Activated naive CD4-positive, alpha-beta T cell treated with anti-CD3 and anti-CD28 coated beads, Interleukin-2, amount 50 U/mL, for 16 hours (primary cell): ENCODE measurements at places on chromosomes 3 and 15.

DNA sequence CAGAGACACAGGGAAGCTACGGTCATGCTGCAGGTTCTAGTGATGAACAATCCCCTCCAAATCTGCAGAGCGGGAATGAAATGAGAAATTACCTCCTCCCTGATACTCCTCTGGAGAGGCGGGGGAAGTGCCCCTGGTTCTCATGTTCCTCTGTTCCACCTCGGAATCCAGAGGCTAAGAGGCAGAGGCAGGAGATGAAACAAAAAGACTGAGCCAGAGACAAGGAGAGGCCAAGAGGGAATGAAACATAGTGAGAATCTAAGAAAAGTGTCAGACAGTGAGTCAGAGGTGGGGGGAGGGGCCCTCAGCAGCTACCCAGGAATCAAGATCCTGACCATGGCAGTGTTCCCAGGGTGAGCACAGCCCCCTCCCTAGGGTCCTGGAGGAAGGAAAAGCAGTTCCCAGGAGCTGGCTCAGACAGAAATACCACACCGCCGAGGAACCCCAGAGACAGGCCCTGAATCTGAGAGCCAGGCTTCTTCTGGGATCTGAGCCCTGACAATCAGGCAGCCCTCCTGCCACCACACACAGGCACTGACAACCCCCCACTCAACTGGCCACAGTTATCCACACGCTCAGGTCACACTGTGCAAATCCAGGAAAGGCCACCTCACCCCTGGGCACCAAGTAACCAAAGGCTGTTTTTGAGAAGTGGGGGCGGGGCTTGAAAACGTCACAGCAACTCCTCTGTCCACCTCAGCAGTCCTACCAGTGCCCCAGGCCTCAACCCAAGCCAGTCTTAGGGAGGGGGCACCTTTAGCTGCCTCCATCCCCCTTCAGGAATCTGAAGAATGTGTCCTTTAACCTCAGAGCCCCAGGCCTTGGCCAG lies 2.4 kb downstream of the CSRNP1 start:
- peak; percentile 72 for DNase-seq

GRCh38 chr3:144743225-144743668 lies 771.6 kb downstream of the DIPK2A start:
- DNase-seq, result no peak

GRCh38 chr15:51094606-51095569 lies at the start of gene TNFAIP8L3:
TNFAIP8L3 (minus strand) TSS chr15:51094906; CDS start chr15:51094595, 311 bp downstream.
- no peak for DNase-seq

- no peak for DNase-seq
Observed at GRCh38 chr3:101170806-101171558, 149.4 kb downstream of the IMPG2 start.

DNA sequence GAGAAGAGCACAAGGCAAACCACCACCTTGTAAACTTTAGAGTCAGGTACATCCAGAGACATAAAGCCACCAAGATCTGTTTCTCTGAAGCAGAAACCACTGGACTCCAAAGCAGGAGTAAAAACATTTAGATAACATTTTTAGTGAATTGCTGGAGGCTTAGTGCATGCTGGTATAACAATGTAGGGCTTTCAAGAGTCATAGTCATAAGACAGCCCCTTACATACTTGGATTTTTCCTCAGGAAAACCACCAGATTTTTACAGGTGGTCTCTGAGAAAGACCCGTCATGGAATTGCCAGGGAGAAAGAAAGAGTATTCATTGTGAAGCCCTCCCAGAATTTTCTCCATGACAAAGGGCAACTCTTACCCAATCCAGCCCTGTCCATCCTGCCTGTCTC lies 434.5 kb upstream of the NAALADL2 start:
- no peak for DNase-seq

GRCh38 chr15:88194162-88194561 lies 62.4 kb downstream of the NTRK3 start:
- DNase-seq, result no peak

DNA sequence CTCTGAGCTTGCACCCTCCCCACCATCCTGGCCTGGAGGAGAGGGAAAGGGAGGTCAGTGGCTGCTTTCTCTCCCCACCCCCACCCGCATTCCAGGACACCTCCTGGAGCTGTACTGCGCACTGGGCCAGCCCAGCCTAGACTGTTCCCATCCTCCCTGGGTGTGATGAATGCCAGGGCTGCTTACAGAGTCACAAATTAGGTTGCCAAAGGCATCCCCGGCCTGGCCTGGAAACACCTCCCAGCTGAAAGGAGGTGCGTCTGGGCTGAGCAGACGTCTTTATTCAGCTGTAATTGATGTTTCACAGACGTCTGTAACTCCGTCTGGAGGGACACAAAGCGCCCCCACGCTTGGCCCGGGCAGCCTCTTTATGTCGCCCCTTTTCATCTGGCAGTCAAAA lies 47.6 kb downstream of the RHCG start:
- DNase-seq, result no peak

DNA sequence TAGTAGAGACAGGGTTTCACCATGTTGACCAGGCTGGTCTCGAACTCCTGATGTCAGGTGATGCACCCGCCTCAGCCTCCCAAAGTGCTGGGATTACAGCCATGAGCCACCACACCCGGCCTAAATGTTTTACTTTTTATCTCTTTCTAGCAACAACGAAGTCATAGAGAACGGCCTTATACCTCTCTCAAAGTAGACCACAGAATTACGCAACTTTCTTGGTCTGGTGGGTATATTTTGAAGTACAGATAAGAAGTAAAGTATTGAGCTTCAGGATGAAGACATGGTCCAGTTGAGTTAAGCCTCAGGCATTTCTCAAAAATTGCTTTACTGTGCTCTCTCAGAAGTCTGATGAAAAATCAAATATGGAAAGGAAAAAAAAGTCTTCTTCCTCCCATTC lies 30.6 kb downstream of the FAM240A start:
- no peak for DNase-seq

DNA sequence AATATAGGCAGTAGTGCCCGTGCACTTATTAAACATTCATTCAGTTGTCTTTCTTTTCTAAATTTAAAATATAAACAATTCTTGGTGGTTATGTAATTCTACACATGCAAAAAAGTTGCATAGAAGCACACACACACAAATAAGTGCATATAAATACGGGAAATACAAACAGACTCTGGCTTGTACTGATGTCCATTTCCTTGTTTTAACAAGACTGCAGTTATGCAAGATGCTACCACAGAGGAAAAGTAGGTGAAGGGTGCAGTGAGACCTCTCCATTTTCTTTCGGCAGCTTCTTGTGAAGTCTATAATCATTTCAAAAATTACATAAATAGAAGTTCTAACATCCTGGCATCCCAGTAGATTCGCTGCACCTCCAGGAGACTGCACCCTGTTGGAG lies 130.6 kb upstream of the BCL6 start:
- DNase-seq, result no peak

DNA sequence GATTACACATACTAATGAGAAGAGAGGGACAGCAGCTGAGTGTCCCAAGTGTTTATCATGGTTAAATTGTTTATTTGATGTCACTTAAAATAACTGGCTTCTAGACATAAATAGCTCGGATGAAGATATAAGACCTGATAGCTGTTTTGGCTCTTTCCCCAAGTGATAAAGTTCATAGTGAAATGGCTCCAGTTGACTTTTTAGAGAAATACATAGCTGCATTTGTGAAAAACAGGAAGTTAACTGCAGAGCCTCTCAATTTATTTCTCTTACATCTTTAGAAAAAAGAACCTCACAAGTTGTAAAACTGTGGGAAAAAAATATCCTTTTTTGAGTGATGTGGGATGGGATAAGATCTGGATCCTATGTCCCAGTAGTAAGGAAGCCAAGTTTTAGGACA lies 332.9 kb upstream of the RASGRP1 start:
- DNase-seq, result no peak

DNA sequence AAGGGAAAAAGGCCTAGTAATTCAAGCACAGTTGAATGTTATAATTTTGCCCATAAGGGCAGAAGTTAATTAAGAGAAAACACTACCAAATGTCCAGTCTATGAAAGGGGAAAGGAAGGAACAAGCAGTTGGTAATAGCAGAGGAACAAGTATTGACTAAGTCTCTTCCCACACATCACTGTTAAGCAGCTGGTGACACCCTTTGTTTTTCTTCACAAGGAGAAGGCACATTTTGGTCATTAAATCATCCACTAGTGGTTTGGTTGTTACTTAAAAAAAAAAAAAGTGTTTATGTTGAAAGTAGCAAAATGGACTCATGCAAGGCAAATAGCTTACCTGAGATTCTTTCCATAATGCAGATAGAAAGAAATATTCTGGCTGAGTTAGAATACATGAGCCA lies 321.4 kb upstream of the NECTIN3 start:
- no peak for DNase-seq

DNA sequence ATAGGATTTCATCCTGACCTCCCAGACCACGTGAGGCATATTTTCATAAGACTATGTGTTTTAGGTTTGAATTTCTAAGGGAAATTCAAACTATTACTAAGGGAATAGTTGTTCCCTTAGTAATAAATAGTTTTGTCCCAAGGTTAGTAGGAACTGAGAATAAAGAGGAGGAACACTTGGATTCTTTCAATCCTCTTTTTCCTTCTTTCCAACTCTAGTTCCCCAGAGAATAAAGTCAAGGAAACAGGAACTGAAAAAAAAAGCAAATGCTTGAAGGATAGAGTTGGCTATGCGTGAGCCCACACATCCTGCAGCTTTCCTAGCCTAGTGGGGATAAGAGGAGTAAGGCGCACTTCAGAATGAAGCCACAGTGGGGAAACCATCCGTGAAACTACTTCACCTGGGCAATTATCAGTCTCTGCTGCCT lies 312.1 kb upstream of the TGFBR2 start:
- no peak for DNase-seq

DNA sequence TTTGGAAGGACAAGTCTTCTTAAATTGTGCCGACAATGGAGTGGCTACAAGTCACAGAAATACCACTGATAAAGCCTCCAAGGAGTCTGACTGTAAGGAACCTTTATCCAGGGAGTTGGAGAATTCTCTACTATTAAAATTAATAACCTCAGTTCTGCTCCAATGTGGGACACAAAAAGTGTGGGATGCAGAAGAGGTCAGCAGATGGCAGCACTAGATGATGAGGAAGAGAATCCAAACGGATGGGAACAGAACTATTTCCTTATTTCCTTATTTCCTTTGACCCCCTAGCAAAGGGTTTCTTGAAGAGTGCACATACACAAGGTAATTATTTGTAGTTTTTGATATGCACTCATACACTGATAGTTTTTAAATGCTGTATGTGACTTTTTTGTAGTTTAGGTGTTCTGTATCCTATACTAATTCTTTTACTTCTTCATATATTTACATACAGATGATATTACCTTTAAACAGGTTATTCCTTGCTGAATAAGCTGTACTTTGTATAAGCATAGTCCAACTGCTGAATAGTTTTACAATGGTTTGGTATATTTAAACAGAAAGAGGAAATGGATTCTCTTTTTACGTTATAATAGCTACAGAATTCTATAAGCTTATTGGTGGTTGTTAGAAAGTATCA lies 25.6 kb upstream of the NLGN1 start:
- no peak for DNase-seq

GRCh38 chr15:68592054-68592453 lies 13.3 kb downstream of the CORO2B start:
- DNase-seq, result no peak

DNA sequence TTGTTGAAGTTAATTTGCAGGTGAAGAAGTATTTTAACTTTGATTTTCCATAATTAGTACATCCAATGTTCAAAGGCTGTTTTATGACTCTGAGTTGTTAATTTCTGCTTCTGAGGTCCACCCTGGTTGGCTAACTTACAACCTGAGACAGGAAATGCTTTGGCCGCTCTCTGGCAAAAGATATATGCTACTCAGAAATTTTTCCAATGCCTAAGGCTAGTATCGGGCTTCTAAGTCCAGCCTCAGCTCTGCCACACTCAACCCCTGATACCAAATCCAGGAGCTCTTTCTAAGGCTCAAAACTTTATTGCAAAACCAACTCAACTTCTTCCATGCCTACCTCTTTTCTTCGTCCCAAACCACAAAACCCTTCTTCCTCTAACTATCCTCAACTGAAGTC lies 192.9 kb downstream of the NEK10 start:
- DNase-seq, result no peak

DNA sequence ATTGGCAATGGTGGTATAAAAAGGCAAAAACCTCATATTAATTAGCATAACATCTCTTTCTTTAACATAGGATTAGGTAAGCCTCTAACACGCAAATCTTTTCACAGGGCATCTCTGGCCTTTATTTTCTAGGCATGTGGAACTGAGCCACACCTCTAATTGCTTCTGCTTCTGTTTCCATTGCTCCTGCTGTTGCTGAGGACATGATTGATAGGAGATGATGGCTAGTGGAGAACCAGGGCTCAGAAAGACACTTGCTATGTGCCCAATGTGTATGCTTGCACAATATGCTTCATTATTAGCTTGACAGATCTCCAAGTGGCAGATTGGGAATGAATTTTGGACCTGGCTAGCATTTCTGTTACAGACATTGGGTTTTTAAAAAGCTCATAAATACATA lies 114.5 kb downstream of the EPHA3 start:
- DNase-seq, result no peak

GRCh38 chr3:37320276-37320675 lies 145.9 kb upstream of the LRRFIP2 start:
- no peak for DNase-seq

- no peak for DNase-seq
Observed at GRCh38 chr3:157595259-157595658, 92.0 kb upstream of the VEPH1 start.

DNA sequence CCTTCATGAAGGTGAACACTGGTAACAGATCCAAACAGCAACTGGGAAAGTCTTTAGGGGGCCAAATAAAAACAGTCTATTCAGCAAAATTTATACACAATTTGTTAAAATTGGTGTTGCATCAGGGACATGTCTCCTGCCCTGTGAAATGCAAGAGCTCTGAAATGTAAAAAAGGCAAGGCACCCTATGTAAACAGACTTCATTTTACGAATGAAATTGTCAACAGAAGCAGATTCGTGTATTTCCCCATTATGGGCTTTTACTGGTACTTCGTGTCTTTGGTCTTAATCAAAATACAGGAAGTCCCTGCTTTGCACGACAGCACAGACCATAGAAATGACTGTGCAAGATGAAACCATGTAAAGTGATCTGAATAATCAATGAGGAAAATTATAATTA lies 127.3 kb upstream of the THBS1 start:
- DNase-seq, result no peak

- no peak for DNase-seq
Observed at GRCh38 chr15:62618846-62619504, 423.6 kb upstream of the TPM1 start.

- no peak for DNase-seq
Observed at GRCh38 chr3:188113756-188114155, 40.2 kb upstream of the LPP start.

- DNase-seq, result no peak
Observed at GRCh38 chr15:85771781-85772445, 22.8 kb downstream of the KLHL25 start.

GRCh38 chr15:48463366-48463880 lies 132.2 kb downstream of the DUT start:
- no peak for DNase-seq

GRCh38 chr15:93035953-93036810 lies 52.8 kb downstream of the RGMA start:
- peak; percentile 51 for DNase-seq
